NCI-H460 (cell line): ENCODE measurements at places on chromosomes 6 and 20. TPM values are rescaled to one million over a fixed set of nuclear protein-coding genes. Genes with fewer than 3 reads are reported as not detected.
A peak's percentile ranks its signal among the peaks of the same experiment; 100 is the strongest.

DNA sequence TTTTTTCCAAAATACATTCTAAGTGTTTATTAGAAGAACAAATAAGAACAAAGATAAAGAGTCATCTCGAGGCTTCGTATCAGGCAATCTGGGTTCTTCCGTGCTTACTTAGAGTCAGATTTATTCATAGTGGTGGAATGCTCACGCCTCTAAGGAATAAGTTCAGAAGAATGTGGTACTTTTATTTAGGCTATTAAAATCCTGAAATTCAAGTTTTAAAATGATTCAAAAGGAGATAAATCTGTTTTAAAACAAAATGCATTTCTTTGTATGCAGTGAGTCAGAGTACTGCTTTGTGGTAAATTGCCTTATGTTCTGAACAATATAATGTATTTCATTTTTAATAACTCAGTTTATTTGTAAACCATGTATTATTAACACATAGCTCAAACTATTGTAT lies 89.1 kb downstream of the FUT9 start:
- no peak for DNase-seq

DNA sequence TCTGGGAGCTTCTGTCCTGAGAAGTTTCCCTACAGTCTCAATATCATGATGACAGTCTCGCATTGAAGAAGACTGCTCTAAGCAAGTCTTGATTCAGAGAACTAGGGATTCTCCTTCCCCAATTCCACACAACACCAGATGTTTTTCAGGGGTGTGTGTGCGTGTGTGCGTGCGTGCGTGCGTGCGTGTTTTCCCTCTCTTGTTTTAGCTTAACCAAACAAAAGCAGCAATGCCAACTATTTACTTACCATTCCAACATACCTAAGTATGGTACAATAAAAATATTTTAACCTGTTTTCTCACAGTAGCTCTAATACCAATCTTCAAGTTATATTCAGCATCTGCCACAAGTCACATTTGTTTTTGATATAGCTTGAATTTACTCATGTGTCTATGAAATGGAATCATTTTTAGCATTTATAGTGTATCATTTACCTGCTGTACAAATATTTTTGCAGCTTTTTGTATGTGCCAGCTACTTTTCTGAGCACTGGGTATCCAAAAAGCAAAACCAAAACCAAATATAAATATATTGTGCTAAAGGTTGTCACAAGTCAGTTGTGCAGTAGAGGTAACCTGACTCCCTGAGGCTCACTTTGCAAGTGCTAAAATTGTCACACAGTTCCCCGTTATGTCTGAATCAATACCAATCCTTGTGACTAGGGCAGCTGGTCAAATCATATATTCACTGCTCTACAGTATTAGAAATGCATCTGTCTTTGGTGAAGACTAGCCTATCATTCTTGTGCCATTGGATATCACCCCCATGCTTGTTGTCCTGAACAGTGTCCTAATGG lies 21.7 kb upstream of the MYLIP start:
- no peak for DNase-seq

GRCh38 chr20:60921022-60921622 lies 330.9 kb upstream of the CDH4 start:
- peak; percentile 31 for DNase-seq

The GPX5 gene
- not detected in 2 replicates for total RNA-seq

- DNase-seq, result no peak
Measured at GRCh38 chr6:156710479-156710878, 66.7 kb upstream of the ARID1B start.

- no peak for DNase-seq
Measured at GRCh38 chr6:56851541-56852259, 103.2 kb upstream of the BEND6 start.

DNA sequence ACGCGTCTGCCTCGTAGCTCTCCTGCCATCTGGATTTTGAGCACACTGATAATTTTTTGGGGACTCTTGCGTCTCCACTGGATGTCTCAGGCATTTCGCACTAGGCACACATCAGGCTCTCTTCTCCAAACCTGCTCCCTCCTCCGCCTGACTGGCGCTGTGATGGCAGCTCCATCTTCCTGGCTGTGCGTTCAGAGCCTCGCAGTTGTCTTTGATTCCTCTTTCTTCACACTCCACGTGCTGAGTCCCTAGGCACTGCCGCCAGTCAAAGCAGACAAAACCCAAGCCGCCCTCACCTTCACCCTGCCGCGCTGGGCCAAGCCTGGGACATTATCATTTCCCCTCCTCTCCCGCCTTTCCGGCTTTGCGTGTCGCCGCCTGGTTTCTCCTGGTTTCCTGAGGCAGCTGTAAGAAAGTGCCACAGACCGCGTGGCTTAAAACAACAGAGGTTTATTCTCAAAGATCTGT lies 778 bp downstream of the PSMG4 start:
- DNase-seq, result no peak
